OCI-M1 (cell line): ENCODE measurements at places on chromosomes 16 and 17.

DNA sequence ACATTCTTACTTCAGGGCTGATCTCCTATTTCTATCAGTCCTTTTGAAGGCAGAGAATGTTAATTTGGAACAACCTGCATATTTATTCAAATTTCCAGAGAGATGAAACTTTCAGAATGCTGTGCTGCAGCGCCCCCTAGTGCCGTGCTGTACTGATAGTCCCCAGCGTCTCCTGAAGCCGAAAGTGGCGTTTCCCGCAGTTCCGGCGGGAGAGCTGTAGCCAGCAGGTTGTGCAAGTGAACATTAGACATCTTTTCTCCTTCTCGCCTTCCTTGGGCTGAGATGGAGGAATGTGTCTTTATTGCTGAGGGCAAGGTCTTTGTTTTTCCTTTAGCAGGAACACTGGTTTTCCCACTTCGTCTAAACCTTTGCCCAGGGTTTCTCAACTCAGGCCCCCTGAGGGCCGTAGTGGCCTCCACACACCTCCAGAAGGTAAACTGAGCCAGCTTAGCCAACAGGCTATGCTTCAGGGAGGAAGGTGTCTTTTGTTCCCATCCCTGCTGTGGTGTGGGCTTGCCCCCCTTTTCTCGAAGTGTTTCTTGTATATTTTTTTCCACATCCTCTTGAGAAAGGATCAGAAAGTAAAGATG, 26.4 kb downstream of the USP10 start:
- peak; percentile 94 for DNase-seq

DNA sequence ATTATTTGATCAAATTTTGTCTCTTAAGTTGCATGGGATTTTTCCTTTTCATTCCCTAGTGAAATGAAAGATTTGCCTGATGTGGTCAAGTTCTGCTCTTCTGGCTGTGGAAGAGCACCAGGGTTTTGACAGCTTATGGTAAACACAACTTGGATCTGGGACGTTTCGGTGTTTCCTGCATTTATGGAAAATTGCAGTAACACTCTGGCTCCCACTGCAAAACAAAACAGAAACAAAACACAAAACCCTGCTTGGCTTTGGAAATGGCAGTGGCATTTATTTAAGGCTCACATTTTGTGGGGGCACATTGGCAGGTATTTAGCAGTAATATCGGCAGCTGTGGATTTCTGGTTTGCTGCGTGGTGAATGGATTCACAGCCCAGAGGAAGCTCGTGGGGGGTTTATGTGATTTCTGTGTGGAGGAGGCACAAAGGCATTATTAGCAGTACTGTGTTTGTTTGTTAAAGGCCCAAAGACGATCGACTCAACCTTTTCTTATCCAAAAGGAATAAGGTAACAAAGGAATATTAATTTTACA, 377.8 kb downstream of the SNX29 start:
- no peak for DNase-seq

DNA sequence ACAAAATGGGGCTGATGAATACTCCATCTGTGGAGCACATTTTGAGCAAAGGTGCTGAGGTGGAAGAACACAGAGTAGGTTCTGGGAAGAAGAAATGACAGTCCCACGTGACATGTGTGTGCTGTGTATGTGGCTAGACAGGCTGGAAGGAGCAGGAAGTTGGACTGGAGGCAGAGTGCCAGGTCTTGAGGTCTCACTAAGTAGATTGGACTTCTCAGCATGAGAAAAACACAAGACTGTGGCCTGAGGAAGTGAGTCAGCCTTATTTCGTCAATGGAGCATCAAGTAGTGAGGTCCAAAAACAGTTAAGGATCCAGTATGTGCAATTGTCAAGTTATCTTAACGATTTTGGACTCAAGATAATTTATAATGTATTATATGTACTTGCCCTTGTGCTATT, 736.5 kb downstream of the KCNJ2 start:
- peak; percentile 79 for DNase-seq

GRCh38 chr17:5826384-5826783, 242.1 kb upstream of the NLRP1 start:
- no peak for DNase-seq

- no peak for DNase-seq
These were observed 367.4 kb upstream of the ZFHX3 start for GRCh38 chr16:73415286-73415685.

DNA sequence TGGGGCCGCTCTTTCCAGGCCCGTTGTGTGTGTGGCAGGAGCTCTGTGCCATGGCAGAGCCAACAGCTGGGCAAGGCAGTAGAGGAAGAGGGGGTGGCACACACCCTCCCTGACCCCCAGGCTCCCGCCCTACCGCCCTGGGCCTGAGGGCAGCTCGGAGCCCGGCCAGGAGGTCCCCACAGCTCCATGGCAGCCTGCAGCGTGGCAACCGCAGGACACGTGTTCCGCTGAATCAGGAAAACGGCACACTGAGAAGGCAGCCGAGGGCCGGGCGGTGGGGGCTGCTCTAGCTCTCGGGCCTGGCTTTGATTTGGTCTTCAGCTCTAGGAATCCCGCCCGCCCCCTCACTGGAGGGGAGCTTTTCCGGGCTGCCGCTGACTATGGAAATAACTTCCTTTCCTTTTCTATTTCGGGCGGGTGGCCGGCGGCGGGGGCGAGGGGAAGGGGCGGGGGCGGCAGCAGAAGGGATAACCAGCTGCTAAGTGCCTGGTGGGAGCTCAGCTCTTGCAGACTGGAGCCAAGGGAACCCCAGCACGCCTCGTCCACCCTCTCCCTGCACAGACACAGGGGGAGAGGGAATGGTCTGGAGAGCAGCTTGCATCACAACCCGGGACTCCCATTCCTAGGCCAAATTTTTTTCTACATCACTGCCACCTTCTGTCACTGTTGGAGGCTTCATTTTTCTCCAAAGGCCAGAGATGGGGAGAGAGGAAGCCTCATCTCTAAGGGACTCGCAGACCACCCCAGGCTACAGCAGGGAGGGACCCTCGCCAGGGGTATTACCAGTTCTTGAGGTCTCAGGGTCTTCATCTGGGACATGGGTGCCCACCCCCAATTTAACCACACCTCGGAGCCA, 24.8 kb upstream of the MRPS23 start:
- no peak for DNase-seq

- DNase-seq = no peak
These were observed 3.5 kb upstream of the HSD17B1 start for GRCh38 chr17:42548993-42549755.

- no peak for DNase-seq
These were observed 221.4 kb downstream of the CDH8 start for GRCh38 chr16:61814726-61815347.

- DNase-seq = no peak
These were observed 36.9 kb upstream of the ATP2A3 start for GRCh38 chr17:4001048-4001590.

GRCh38 chr16:17499223-17499902, 28.6 kb upstream of the XYLT1 start:
- DNase-seq = no peak

DNA sequence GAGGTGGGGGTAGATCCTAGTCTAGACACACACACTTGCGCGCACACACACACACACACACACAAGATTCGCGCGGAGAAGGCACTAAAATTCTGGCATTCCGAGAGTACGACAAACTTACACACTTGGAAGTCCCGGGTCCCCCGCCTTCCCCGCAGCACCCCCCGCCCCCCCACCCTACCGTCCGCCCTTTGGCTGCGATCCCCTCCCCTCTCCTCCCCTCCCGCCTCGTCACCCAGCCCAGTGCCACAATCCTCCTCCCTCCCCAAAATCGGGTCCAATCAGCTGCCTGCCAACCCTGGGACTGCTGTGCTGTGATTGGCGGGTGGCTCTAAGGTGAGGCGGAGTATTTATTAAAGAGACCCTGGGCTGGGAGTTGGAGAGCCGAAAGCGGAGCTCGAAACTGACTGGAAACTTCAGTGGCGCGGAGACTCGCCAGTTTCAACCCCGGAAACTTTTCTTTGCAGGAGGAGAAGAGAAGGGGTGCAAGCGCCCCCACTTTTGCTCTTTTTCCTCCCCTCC, at the start of gene SOX9:
SOX9 (plus strand) TSS at position 379 of the 522 bp plus-strand sequence. CDS start 372 bp downstream, outside the sequence.
- no peak for DNase-seq

DNA sequence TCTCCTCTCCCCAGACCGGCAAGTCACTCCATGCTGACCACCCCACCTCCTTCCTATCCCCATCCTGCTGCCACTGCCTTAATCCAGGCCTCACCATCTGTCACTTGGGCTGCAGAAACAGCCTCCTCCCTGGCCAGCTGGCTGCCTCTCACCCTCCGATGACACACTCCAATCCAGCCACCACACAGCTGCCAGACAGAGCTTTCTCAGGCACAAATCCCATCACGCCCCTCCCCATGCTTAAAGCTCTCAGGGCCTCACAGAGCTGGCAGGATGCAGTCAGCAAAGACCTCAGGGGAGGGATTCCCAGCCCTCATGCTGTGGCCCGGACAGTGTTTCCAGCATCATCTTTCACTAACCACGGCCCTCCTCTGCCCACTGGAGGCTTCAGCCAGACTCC, 13.7 kb downstream of the CAMKK1 start:
- DNase-seq = no peak

DNA sequence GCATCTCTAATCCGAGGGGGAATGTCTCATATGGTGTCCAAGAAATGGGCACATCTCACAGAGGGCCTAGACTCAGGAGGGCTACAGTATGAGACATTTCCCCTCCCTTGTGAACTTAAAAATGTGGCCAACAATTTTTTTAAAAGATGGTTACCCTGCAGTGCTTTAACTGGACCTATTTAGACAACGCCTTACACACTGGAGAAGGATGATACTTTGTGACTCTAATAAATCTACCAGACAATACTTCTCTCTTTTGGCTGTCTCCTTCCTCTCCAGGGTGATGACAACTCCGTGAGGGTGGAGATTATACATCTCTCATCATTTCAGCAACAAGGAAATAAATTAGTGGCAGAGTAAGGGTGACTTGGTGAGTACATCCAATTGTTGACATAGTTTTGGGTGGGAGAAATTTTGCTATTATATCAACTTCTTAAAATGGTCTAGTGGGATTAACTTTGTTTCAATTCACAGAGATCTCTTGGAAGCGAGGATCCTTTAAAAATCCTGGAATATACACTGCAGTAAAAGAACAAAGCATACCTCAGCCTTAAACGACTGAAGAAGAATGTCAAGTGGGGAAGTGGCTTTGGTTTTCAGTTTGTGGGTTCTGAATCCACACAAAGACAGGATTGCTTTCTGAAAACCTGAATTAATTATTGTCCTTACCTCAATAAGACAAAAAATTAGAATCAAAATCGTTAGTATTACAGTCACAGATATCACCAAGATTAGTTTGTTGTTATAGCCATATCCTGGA, 89.8 kb downstream of the KPNA2 start:
- DNase-seq = no peak
